ENCODE measurements at places on chromosomes 16 and 17.

DNA sequence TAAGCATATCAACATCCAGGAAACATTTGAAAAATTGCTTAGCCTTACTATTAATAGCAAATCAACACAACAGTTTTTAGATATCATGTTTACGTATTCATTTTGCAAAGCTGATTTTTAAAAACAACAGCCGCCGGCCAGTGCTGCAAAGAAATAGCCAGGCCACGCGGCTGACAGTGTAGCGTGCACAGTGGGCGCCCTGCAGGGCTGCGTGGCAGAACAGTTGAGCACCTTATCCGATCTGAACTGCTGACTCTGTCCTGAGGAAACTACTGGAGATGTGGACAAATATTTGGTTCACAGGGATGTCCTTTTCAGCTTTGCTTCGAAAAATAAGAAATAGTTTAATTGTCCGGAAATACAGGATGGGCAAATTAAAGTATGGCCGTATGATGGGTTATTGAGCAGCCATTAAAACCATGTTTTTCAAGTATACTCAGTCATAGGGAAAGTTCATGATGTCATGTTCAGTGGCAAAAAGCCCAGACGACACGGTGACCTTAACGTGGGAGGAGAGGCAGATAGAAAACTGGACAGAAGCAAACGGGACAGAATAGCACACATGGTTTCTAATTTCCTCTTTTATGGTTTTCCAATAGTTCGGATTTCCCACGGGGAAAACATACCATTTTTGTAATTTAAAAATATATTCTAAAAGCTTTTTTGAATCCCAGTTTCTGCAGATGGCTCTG lies 52.4 kb upstream of the ENDOV start:
- no peak for DNase-seq

DNA sequence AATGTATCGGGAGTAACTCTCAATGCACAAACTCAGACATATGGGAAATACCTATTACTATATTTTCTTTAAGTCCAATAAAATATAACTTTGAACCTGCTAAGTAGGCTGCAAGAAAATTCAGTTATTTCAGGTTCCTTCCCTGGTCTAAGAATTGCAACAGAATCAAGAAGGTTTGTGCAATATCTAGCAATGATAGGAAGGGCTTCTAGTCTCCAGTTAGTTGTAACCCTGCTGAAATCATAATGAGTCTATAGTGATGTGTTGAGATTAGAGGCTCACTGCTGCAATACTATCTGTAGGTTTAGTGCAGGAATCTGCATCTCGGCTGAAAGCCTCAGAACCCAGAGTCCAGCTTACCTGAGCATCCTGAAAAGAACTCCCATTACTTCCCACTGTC lies 110.5 kb downstream of the PMP22 start:
- no peak for DNase-seq

- no peak for DNase-seq
Observed at GRCh38 chr16:49472598-49472997, 99.0 kb downstream of the C16orf78 start.

DNA sequence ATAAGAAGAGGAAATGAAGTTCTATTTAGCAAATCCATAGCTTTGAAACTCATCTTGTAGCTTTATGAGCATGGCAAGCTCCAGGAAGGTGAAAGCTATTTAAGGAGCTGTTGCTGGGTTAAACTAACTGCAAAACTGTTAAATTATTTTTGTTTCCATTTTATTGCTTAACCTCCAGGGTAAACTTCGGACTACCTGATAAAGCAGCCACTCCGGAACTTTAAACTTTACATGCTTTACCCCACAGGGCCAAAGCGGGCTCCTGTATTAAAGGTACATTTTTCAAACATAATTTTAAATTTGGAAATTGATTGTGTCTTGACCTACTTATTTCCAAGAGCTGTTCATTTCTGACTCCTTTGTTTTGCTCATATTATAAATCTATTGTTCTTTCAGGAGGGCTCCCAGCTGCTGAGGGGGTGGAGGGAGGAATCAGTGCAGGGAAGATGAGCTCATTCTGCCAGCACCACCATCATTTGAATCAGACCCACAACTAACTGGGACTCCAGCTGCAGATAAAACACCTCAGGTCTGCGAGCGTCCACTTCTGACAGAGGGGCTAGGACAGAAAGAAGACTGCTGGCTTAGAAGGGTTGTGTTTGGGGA lies 157.9 kb downstream of the IRX3 start:
- DNase-seq: no peak

DNA sequence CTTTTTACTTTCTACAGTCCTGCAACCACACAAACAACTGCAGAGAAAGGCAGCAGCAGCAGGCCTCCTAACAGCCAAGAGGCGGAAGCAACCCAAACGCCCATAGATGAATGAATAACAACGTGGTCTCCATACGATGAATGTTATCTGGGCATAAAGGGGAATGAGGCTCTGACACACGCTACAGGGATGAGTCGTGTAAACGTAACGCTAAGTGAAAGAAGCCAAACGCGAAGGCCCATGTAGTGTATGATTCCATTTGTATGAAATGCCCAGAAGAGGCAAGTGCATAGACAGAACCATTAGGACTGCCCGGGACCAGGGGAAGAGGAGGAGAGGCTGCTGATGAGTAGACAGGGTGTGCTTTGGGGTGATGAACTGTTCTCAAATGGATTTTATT lies 94.8 kb upstream of the DNAH17 start:
- no peak for DNase-seq

DNA sequence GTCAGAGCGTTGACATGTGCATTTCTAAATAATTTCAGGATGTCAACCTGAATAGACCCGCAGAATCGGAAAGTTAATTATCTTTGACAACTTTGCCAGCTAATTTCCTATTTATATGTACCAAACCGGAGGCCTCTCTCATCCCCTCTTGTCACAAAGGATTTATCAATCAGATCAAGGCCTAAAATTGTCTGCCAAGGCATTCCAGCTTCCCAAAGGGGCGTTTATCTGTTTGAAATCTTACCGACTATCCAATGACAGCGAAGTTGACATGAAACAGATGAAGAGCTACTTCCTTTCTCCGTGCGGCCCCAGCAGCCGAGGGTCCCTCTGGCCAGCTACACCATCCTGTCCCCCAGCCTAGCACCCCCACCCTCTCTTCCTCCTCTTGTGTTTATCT lies 223.7 kb upstream of the DYNLRB2 start:
- DNase-seq: no peak

DNA sequence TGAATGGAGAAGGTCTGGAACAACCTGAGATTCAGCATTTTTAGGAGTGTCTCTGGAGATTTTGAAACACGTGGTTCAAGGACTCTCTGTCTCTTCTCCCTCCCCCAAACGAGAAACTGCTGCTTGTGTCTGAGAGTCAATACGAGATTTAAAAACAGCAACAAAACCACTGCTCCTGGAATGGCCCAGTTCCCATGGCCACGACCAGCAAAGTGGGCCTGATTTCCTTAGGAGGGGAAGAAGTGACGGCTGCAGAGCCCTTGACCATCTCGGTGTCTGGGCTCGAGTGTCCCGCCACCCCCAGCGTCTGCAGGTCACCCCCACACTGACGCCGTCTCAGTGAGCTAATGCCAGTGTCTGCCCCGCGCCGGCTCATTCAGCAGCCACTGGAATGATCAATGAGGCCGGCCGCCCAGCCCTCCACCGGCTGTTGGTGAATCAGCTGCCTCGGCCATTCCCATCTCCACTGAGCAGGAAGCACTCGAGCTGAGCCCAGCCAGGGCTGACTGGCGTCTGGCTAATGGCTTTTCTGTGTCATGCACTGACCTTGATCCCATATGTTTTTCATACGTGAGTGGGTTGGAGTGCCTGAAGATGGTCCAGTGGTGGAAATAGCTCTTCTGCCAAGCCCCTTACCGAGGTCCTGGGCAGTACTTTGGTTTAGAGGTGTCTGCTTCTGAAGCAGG lies 151.8 kb downstream of the PITPNC1 start:
- DNase-seq: peak; percentile 17

GRCh38 chr17:21258593-21258992 lies 5.4 kb upstream of the NATD1 start:
- no peak for DNase-seq

Data from smooth muscle cell of the brain vasculature (primary cell).